ENCODE measurements at places on chromosomes 6 and 20.

DNA sequence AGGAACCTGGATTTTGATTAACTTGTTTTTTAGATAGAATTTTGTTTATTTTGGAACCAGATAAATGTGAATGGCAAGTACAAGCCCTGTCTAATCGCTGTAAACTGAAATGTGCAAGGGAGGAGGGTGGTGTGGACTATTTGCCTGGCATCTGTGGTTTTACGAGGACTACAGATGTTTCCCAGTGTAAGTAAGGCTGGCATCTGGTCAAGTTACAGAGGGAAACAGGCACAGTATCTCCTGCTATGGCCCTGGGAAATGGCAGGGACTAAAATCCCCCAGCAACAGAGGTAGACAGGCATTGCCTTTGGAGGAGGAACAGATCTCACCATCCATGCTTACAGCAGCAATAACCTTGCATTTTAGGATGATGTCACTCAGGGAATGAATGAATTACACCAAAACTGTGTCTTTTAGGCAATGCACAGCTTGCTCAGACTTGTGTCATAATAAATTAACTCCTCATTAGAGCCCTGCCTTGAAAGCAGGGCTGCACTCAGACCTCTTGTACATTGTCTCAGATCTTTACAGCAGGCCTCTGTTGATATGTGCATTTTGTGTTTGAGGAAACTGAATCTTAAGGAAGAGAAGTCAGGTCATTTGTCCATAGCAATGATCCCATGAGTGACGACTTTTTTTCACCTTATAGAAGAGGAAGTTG, 96.2 kb downstream of the TCP11 start:
- H3K27ac ChIP-seq, result no peak overlapping the region
- DNase-seq, result no peak
- no peak overlapping the region for H3K4me3 ChIP-seq
- no peaks in the 10 kb centered on the region for H3K36me3 ChIP-seq
- H3K4me1 ChIP-seq, result peaks cover 18% of the 10 kb centered on the region

DNA sequence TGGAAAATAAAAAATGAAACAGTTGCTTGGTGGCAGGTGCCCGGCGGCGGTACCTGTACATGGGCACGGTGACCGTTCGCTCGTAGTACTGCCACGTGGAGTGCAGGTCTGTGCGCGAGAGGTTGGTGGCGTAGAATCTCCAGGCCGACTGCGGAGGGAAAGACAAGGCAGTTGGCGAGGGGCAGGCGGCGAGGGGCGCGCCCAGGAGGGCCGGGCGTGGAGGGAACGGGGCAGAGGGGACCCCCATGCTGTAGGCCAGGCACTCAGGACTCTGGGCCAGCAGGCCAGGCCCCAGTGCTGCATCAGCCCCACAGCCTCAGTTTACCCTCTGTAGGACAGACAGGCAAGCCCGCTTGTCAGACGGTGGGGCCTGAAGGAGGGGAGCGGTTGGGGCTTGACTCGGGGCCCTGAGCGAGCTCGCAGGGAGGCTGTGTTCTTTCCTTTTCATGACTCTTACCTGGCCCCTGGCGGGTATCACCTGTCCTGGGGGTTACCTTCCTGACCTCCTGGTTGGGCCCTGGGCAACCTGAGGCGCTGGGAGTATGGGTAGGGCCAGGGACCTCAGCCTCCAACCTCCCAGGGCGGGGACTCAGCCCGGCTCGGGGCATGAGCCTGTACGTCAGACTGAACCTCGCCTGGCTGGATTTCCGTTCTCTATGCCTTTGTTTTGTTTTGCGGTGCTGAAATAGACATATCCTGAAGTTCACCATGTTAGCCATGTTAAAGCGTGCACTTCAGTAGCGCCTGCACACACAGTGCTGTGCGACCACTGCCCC, 38.5 kb downstream of the KCNQ2 start:
- H3K27me3 ChIP-seq, result no peaks in the 10 kb centered on the region
- no peaks in the 10 kb centered on the region for H3K36me3 ChIP-seq
- H3K27ac ChIP-seq, result no peak overlapping the region
- H3K4me3 ChIP-seq, result no peak overlapping the region
- H3K4me1 ChIP-seq, result peaks cover 11% of the 10 kb centered on the region
- no peak for DNase-seq

DNA sequence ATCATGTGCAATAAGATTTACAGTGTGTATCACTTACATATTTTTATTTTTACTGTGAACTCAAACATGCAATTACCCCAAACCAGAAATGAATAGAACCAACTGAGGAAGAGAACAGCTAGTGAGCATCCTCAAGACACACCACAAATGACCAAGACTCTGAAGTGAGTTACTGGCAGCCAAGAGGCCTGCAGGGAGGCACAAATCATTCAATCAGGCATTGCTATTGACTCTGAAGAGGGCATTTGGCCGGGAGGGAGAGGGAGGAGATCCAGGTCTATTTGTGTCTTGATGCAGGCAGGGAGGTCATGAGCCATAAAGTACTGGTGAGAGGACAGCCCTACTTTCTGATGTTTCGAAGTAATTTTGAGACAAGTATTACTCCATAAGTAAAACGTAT, 257.7 kb downstream of the BCKDHB start:
- DNase-seq, result no peak
- H3K4me3 ChIP-seq, result no peak overlapping the region
- peaks cover 1% of the 10 kb centered on the region for H3K36me3 ChIP-seq
- no peaks in the 10 kb centered on the region for H3K27me3 ChIP-seq
- no peaks in the 10 kb centered on the region for H3K4me1 ChIP-seq

GRCh38 chr20:4637081-4637797, 84.5 kb upstream of the PRND start:
- no peak overlapping the region for H3K4me3 ChIP-seq
- DNase-seq, result no peak
- H3K4me1 ChIP-seq, result no peaks in the 10 kb centered on the region
- no peaks in the 10 kb centered on the region for H3K36me3 ChIP-seq
- H3K27me3 ChIP-seq, result no peaks in the 10 kb centered on the region

DNA sequence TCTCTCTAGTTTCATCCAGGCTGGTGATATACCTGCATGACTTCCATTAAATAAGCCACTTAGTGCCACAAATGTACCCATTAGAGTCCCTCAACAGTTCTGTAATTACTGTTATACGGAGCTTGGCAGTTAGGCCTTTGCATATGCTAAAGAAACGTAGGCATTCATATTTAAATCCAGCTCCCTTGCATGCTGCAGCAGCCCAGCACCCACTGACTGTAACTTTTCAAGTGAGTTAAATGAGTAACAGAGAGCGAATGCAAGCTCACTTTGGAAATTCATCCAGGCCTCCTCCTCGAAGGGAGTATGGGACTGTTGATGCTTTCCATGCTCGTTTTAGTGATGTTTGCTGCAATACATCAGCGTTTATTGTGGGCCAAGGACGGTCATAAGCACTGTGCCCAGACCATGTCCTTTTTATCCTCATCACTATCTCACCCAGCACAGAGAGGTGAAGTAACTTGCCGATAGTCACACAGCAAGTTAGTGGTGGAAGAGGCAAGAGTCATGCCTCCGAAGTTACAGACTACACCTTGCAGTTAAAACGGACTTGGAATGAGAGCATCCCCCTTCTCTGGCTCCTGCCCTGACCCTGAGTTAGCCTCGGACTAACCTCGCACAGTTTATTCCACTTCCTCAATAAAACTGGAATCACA, 179.4 kb upstream of the PDE10A start:
- no peak overlapping the region for H3K27ac ChIP-seq
- no peaks in the 10 kb centered on the region for H3K36me3 ChIP-seq
- no peaks in the 10 kb centered on the region for H3K4me1 ChIP-seq
- DNase-seq, result no peak
- peaks cover 42% of the 10 kb centered on the region for H3K27me3 ChIP-seq

DNA sequence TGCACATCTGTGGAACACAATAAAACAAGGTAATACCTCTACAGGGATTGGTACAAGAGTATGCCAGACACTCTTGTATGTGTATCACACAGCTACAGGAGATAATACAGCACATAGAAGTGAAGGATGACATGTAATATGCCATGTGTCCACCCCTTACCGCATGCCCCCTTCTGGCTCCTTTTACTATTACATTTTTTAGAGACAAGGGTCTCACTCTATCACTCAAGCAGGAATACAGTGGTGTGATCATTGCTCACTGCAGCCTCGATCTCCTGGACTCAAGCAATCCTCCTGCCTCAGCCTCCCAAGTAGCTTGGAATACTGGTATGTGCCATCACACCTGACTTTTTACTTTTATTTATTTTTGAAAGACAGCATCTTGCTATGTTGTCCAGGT, 4.2 kb upstream of the NCR3 start:
- H3K4me3 ChIP-seq, result no peak overlapping the region
- H3K27me3 ChIP-seq, result no peaks in the 10 kb centered on the region
- peaks cover 43% of the 10 kb centered on the region for H3K4me1 ChIP-seq
- H3K27ac ChIP-seq, result peak overlapping the region; percentile 77
- DNase-seq, result peak; percentile 56

DNA sequence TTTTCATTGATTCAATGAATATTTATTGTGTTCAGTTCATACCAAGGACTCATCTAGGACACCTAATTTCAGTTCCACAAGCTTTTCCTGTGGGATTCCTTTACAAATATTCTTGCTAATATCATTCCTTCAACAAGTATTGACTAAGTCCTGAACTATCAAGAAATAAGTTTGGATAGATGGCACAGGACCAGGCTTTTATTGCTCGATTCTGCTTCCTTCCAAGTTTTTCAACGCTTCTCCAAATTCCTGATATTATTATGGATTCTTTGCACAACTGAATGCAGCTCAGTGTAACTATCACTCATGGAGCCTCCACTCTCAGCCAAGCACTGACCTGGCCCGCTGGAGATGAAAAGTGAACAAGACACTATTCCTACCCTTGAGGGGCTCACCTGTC, 32.7 kb upstream of the COL21A1 start:
- no peak overlapping the region for H3K4me3 ChIP-seq
- no peaks in the 10 kb centered on the region for H3K36me3 ChIP-seq
- H3K4me1 ChIP-seq, result no peaks in the 10 kb centered on the region
- no peaks in the 10 kb centered on the region for H3K27me3 ChIP-seq
- DNase-seq, result no peak

DNA sequence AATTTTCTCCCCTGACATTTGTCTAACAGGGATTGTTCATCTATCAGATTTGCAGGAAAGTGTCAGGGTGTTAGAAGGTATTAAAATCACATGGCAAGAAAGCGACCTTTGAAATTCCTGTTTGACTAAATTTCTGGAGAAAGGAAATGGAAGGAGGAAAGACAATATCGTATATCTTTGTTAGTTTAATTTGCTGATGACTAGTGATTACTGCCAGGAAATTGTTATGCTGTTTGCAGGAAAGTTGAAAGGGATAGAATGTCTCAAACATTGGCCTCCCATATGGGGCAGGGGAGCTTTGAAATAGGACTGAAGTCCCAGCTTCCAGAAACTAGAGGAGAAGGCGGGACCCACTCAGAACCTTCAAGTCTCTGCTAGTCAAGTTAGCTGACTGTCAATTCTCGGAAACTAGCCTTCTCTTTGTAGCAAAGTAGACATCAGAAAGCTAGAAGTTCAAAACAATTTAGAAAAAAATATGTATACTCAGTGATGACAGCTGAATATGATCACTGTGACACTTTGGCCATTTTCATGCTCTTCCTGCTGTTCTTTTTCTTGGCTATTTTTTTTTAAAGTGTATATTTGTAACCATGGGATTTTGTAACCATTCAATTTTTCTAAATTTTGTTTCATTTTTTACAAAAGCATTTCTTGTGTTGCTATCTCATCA, 53.4 kb upstream of the RALGAPA2 start:
- H3K27me3 ChIP-seq, result peaks cover 10% of the 10 kb centered on the region
- peaks cover 7% of the 10 kb centered on the region for H3K4me1 ChIP-seq
- no peak overlapping the region for H3K4me3 ChIP-seq
- no peaks in the 10 kb centered on the region for H3K36me3 ChIP-seq

GRCh38 chr6:86686496-86686895, 250.8 kb upstream of the HTR1E start:
- H3K36me3 ChIP-seq, result no peaks in the 10 kb centered on the region
- H3K4me3 ChIP-seq, result no peak overlapping the region
- no peaks in the 10 kb centered on the region for H3K4me1 ChIP-seq
- DNase-seq, result no peak
- no peak overlapping the region for H3K27ac ChIP-seq

- H3K4me1 ChIP-seq, result peaks cover 19% of the 10 kb centered on the region
- peaks cover 3% of the 10 kb centered on the region for H3K36me3 ChIP-seq
- peak within 1 kb of the TSS; percentile 48 for H3K4me3 ChIP-seq
- no peak for DNase-seq
Measured at GRCh38 chr6:104956731-104957294, at the start of gene LIN28B. Gene LIN28B (plus strand): TSS chr6:104957107. CDS start chr6:104957251, 144 bp downstream.

DNA sequence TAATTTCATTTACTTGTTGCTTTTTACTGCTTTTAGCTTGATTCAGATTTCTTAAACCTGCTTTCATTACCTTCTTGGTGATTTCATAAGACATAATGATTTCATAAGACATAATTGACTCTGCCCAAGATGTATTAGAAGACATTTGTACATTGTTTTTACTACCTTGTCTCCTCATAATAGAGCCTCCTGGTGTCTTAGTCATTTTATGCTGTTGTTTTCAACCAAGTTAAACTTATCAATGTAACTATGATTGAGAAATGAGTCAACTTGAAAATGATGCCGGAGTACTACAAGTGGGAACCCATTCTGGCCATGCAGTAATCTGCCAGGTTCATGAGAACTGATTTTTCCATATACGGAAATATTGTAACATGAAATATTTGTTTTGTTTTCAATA, 573.6 kb downstream of the MMUT start:
- H3K27me3 ChIP-seq, result no peaks in the 10 kb centered on the region
- H3K27ac ChIP-seq, result no peak overlapping the region
- DNase-seq, result no peak
- H3K4me3 ChIP-seq, result no peak overlapping the region

DNA sequence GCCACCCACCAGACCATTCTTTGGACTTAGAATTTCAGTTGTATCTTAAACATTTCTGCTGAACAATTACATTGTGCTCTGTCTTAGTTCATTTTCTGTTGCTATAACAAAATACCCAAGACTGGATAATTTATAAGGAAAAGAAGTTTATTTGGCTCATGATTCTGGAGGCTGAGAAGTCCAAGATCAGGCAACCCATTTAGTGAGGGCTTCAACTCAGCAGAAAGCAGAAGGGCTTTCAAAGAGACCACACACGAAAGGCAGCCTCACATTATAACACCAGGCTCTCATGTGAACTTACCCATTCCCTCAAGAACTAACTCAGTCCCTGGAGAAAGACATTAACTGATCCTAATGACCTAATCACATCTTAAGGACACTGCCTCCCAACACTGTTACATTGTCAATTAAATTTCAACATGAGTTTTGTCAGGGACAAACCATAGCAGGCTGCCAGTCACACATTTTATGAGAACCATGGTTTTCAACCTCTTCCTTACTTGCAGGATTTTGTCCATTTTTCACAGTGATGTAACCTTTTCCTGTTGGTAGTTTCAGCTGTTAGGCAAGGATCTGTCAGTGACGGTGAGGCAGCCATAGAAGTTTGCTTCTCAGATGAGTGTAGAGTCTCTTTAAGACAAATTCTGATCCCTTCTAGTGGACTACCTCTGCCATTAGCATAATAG, 399.6 kb upstream of the SOX4 start:
- H3K4me1 ChIP-seq, result peaks cover 10% of the 10 kb centered on the region
- no peak for DNase-seq
- H3K27me3 ChIP-seq, result no peaks in the 10 kb centered on the region
- no peak overlapping the region for H3K4me3 ChIP-seq
